MM.1S (cell line): ENCODE measurements at places on chromosomes 1 and 21.

GRCh38 chr1:153396461-153396860, 5.6 kb upstream of the S100A8 start:
- no peak for DNase-seq

DNA sequence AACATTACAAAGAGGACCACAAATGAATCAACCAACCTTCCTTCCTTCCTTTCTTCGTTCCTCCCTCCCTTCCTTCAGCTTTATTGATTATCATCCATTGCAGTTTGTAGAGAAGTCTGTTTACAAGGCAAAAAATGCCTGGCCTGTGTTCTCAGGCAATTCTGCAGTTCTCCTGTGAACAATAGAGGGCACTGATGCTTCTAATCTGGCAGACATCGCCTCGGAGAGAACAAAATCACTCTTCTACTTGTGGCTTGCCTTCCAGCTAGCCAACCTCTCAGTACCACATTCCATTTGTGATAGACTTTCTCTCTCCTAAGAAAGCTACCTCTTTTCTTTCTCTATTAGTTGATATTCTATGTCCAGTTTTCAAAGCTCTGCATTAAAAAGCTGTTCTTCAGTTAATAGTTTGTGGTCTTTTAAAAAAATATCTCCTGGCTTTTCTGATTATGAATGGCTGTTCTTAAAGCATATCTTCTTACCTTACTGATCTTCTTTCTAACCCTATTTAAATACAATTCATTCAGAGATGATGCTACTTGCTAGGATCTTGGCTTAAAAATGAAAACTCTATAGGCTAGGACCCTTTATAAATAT, 26.9 kb upstream of the ESRRG start:
- DNase-seq, result peak; percentile 66

DNA sequence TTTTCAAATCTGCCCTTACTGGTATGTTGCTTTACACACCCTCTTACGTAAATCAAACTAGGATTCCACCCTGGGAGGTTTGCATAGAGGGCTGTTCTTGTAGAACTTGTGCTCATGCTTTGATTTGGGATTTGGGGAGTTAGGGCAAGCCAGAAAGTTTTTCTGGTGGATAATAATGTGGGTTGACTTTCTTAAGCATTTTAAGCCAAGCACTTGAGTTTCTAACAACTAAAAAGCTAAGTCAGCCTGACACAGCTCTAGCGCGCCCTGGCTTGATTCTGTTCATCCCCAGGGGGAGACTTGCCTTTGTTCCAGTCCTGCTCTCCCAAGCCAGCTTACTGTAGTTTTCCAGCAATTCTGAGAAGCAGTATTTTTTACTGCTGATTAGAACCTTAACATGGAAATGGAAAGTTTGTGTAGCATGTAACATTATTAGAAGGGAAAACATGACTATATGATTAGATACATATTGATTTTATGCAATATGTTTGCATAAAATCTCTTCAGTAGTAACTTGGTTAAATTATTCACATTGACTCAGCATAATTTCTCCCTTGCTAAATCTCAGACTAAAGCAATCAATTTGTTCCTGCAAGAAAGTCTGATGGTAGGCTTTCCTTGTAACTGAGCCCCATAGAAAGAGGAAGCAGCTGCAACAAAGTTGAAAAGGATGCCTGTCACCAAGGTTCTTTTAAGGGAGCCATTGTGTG, 11.0 kb upstream of the PGD start:
- DNase-seq, result peak; percentile 11

GRCh38 chr1:224700918-224701531, 84.9 kb downstream of the CNIH3 start:
- DNase-seq, result peak; percentile 18

DNA sequence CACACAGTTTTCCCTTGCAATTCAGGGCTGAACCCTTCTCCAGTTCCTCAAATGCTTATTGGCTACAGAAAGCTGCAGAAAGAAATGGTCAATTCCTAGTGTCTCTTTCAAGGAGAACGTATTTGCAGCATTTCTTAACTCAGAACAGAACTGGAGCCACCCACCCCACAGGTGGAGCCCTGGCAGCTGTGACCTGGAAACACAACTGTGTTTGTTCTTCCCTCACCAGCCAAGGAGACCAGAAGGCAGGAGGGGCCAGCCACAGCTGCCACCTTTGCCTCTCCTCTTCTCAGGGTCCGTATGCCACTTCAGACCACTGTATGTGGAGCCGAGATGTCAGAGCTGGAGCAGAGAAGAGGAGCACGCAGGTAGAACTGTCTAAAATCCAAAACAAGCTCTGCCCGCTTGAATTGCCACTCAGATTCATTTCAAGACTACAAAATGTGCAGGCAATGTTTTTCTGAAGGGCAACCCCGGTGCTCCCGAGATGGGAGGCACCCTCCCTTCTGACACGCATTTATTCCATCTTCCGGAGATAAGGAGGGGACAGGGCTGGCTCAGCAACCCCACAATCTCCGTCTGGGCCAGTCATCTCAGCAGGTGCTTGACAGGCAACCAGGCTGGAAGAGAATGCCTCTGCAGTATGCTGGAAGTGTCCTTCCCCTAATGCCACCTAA, 16.7 kb downstream of the CD247 start:
- no peak for DNase-seq

DNA sequence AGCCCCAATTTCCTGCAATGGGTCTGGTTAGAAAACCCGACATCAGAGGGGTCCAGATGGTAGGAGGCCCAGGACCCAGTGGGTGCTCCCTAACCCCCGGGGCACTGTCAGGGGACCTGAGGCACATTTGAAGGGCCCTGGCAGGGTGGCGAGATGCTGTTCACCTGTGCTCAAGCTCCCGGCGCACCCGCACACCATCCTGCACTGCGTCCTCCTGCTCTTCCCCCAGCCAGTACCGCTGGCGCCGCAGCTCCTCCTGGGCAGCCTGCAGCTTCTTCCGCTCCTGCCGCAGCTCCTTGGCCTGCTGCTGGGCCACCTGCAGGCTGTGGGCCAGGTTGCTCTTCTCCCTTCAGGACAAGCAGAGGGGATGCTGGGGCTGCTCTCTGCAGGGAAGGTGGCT, 36.0 kb downstream of the RNU1-1 start:
- DNase-seq, result no peak

DNA sequence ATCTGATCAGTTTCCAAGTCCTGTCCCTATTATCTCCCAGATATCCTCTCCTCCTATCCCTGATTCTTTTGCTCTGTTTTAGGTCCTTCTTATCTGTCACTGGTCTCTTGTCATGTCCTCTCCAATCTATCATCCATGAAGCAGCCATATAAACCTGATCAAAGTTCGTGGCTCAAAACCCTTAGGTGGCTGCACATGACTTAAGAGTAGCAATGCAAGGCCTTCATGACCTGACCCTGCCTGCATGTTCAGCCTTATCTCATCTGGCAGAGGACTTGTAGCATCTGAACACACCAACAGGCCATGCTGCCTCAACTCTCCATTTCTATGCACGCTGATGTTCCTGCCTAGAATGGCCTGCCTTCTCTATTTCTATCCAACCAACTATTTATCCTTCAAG, 65.2 kb downstream of the NOS1AP start:
- no peak for DNase-seq

DNA sequence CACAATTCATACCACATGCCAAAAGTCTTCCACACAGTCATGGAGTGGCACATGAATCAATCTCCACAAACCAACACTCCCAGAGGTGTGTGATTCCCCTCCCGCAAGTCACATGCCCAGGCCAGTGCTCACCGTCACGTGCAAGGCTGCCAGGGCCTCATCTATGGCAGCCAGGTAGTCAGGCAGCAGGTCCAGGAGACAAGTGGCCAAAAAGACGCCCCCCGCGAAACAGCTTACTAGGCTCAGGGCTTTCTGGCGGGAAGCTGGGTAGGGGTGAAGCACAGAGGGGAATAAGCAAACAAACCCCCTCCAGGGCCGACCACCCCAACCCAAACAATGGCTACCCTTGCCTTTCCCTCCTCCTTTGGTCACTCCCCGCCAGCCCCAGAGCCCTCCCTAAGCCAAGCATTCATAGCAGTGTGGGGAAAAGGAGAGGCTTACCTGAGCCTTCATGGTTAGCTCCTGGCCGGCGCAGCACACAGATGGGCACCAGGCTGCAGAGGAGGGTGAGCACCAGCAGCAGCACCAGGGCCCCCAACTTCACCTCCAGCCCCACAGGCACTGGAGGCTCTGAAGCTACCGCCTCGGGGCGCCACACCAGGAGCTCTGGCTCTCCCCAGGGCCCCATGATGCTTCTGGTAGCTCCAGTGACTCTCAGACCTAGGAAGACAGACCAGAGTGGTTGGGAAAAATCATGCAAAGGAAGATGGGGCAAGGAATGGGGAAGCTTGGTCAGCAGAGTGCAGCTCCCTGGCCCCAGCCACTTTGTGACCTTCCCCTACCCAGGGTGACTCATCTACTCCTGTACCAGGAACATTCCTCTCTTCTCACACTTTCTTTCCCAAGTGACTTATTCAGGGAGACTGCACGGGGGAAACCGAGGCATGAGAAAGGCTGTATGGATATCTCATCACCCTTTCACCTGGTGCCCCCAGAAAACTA, 978 bp downstream of the SLC39A1 start:
- DNase-seq, result no peak

- no peak for DNase-seq
Observed at GRCh38 chr1:178450871-178451270, 45.9 kb downstream of the CLEC20A start.

DNA sequence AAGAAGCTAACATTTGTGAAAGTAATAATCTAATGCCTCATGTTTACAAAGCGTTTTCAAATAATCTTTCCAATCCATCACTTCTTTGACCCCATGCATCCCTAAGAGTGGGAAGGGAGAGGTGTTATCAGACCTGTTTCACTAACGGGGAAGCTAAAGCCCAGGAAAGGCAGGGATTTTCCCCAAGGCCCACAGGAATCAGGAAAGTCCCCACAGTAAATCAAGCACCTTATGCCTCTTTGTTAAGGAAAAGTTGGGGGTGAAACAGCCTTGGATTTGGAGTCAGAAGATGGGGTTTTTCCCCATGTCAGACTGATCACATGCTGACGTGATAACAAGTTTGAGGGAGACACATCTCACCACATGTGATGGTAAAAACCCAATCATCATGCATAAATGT, 20.0 kb upstream of the ANGPTL7 start:
- no peak for DNase-seq

DNA sequence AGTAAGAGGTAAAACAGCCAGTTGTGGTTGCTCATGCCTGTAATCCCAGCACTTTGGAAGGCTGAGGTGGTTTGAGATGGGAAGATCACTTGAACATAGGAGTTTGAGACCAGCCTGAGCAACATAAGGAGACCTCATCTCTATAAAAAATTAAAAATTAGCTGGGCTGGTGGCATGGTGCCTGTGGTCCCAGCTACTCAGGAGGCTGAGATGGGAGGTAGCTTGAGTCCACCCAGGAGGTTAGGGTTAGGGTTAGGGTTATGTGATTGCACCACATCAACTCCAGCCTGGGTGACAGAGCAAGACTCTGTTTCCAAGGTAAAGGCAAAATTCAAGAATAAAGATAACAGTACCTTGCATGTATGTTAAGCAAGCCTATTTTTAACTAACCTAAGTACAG, 3.5 kb downstream of the SAMSN1 start:
- DNase-seq, result no peak

- DNase-seq, result peak; percentile 22
Observed at GRCh38 chr1:101520302-101520701, 283.5 kb downstream of the S1PR1 start.

- DNase-seq, result no peak
Observed at GRCh38 chr1:95259245-95259644, 25.2 kb downstream of the RWDD3 start.

- peak; percentile 38 for DNase-seq
Observed at GRCh38 chr1:152110365-152110859, 4.8 kb downstream of the TCHH start.

GRCh38 chr1:115670476-115671175, 28.9 kb downstream of the VANGL1 start:
- no peak for DNase-seq

DNA sequence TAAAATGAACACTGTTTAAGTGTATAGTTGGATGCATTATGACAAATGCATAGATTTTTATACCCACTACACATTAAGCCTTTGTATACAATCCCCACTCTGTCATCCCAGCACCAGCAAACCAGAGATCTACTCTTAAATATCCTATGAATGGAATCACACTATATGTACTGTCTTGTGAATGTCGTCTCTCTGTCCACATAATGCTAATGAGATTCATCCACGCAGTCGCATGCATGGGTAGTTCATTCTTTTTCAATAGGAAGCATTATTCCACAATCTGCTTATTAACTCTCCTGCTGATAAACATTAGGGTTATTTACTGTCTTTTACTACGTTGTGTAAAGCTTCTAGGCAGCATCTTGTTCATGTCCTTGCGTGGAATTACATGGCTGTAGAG, 892.3 kb downstream of the LTN1 start:
- DNase-seq, result no peak

DNA sequence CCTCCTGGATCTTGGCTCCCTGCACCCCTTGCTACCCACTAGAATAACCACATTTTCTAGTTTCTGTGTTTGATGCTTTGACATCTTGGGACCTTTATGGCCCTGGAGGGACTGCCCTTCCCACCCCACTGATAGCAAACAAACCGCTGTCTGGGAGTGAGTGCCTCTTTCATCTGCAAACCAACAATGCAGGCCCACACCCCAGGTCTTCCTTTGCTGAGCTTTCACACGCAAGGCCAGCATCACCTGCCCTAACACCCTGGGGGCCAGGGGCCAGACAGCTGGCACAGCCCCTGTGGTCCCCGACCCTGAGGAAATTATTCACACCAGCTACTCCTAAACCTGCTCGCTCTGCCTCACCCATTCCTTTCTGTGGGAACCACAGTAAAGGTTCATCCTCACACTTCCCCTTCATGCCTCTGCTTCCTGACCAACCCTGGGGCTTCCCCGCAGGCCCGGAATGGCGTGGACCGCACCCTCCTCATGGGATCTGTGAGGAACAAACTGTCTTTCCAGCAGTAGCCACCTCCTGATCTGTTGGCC, 15.4 kb downstream of the SLC2A7 start:
- no peak for DNase-seq

DNA sequence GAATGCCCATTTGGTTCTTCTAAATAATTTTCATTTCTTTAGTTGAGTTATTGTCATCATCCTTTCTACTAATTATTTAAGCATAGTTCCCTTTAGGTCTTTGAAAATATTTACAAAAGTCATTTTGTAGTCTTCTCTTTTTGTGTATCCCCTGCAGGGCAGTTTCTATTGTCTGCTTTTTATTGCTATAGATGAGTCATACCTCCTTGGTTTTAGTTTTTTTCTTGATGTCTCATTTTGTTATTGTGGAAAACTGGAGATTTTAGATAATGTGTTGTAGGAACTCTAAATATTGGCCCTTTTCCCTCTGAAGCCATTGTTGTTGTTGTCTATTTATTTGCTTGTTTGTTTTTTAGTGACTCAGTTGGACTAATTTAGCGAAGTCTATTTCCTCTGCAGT, 387.9 kb downstream of the NUF2 start:
- no peak for DNase-seq
